ENCODE measurements at places on chromosomes 11 and 22.

GRCh38 chr11:134352111-134352510 lies 20.3 kb downstream of the GLB1L2 start:
- no peak for DNase-seq

DNA sequence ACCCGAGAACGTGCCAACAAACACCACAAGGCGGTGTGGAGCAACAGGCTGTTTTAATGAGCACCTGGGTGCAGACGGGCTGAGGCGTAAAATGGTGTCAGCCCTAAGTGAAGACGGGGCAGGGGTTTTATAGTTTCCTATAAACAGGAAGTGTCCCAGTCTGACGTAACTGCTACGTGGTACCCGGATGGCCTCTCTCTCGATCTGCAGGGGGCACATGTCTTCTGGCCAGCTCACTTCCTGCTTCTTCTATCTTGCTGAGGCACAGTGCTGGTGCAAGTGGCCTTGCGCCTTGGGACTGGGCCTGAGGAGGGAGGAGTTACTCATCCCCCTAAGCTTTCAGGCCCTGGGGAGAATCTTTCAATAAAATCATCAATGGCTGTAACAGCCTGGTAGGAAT lies 20.9 kb downstream of the OOSP3 start:
- no peak for DNase-seq

- no peak for DNase-seq
Observed at GRCh38 chr22:28935713-28936112, 52.3 kb downstream of the ZNRF3 start.

DNA sequence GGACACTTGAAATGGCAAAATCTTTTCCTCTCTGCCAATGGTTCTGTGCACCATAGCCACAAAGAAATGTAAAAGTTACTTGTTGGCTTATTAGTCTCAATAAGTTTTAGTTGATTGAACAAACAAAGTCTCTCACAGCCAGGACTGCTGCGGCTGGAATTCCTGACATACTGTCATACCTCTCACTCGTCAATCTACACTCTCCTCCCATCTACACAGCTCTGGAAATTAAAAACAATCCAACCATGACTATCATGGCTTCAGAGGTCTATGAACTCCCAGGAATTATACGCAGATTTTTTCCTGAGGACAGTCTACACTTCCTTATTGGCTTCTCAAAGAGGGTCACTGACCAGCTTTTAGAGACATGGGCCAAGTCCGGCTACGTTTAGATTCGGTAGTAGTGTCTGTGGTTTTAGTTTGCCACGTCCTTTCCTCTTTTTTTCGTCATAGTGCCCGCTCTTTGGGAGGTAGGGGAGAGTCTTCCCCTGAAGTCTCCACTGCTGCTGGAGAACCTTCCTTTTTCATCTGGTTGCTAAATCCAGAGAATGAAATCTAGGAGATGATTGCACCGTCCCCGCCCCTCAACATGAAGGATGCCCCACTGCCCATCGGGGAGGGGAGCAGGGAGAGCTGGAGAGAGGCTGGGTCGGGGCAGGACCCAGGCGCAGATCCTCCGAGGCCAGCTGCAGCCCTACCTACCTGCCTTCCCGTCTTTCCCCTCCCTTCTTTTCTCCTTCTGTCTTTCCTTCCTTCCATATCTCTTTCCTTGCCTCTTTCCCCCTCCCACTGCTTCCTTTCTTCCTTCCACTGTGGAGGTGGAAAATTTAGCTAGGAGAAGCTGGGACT lies 1.0 kb upstream of the PLEKHB1 start:
- DNase-seq: no peak

DNA sequence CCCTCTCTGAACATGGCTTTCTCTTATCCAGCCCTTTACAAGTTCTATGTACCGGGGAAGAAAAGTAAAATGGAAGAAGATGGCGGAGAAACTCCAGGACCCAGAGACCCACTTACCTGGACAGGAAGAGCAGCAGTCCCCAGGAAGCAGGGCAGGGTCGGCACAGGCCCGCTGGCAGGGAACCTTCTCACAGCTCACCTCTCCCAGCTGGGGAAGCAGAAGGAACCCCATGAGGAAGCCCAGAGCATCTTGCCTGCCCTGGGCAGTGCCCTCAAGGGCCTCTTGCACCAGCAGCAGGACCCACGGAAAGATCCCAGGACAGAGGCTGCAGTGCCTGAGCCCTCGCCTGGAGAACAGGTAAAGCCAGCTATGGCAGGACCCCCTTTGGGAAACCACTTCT lies 23.4 kb downstream of the PGA5 start:
- DNase-seq: no peak

GRCh38 chr11:92129811-92130210 lies 94.8 kb upstream of the FAT3 start:
- DNase-seq: no peak

- no peak for DNase-seq
Observed at GRCh38 chr11:20493340-20493739, 105.8 kb downstream of the PRMT3 start.

DNA sequence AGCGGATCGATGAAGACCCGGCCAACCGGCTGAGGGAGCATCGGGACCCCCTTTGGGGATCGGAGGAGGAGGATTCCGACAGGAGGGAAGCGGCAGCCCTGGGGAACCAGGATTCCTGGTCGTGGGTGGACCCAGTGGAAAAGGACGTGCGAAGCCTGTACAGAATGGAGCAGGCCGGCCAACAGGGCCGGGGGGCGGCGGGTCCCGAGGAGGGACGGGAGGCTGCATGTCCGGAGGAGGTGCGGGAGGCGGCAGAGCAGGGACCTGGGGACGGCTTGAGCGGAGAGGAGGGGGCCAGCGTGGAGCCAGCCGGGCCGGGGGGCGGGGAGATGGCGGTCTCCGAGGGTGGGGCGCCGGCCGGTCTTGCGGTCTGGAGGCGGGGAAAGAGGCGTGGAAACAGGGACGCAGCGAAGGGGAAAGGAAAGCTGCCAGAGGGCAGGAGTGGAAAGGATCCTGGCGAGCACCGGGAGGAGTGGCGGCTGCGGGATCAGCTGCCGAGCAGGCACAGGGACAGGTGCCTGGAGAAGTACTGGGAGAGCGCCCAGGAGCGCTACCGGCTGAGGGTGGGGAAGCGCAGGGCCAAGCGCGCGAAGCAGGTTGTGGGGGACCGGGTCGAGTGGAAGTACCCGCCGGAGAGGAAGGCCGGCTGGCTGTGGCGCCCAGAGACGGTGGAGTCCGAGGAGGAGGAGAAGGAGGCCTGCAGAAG lies at the start of gene ANO5:
Gene ANO5 (plus strand): TSS at position 444 of the 706 bp plus-strand sequence. CDS start 408 bp downstream, outside the sequence.
- DNase-seq: peak; percentile 66

DNA sequence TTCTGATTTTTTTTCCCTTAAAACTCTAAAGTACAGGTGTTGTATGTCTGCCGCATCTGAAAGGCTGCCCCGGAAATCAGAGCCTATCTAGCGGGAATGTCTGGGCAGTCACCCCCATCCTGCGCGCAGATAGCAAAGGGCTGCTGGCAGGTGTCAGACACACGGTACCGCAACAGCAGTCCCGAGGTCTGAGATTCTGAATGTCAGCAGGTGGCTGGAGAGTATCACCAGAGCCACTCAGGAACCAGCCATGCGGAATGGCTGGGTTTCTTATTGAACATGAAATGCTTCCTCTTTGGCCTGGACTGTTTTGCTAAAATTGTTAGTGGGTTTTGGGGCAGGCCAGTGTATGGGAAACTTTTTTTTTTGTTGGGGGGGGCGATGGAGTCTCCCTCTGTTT lies 53.3 kb downstream of the CERK start:
- no peak for DNase-seq

DNA sequence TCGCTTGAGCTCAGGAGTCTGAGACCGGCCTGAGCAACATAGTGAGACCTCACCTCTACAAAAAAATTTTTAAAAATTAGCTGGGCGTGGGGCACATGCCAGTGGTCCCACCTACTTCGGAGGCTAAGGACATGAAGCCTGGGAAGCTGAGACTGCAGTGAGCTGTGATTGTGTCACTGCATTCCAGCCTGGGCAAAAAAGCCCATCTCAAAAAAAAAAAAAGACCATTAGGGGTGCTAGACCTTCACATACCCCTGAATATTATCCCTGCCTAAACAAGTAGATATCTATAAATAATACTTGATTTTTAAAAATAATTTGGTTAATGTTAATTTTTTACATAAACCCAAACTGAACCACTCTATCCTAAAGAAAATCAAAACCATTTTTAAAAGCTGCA lies 24.2 kb downstream of the NUP98 start:
- DNase-seq: no peak

GRCh38 chr11:102142333-102142732 lies 32.1 kb downstream of the YAP1 start:
- DNase-seq: no peak

- DNase-seq: no peak
Observed at GRCh38 chr11:108239076-108239475, 16.2 kb downstream of the ATM start.

- DNase-seq: no peak
Observed at GRCh38 chr11:43116071-43116470, 195.7 kb upstream of the API5 start.

Measured in neuronal stem cell (in vitro differentiated cells).